ENCODE measurements at places on chromosomes 3 and 15. TPM values are rescaled to one million over a fixed set of nuclear protein-coding genes. Genes with fewer than 3 reads are reported as not detected.

Gene TMEM62
- total RNA-seq: 2.0 TPM

Gene GPR156
- total RNA-seq: 0.23 TPM

Gene PRRT3
- total RNA-seq: 4.3 TPM

Gene TICRR
- total RNA-seq: 0.34 TPM

Gene ATP13A5
- total RNA-seq: not detected

Gene UROC1
- total RNA-seq: not detected

Measured in pericardium fibroblast (primary cell).